ENCODE measurements at places on chromosomes 16 and 17.

DNA sequence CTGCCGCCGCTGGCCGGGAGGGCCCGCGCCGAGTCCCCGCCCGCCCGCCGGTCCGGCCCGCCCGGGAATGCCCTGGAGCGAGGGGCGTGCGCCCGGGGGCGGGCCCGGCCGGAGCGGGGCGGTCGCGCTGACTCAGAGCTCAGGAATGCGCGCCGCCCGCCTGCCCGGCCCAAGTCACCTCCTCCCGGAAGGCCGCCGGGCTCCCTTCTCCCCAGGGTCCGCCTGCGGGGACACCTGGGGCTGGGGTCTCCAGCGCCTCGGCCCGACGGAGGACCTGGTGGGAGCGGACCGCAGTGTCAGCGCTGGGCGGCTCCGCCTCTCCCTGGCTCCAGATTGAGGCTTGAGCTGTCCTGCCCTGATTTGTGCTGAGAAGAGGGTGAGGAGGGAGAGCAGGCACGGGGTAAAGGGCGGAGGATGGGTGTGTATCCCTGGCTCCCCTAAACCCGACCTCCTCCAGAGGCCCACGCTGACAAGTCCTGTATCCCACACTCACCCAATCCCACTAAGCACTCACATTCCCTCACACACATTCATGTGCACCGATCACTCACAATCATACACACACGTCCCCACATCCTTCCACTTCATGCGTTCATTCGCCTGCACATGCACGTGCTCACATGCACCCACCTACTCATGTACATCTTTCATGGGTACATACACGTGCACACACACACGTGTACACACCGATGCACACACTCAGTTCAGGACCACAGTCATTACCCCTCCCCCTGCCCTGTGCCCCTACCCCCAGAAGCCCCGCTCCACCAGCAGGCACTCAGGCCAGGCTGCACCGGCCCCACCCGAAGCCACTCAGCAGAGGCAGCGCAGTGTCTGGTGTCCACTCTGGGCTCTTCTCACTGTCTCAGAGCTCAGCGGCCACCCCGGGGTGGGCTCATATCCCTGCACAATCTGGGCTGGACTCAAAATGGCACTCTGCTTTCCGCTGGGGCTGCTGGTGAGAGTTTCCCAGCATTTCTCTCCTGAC lies at the start of gene RHBDF1:
TSS of gene RHBDF1 (minus strand) at position 71 of the 988 bp plus-strand sequence. CDS start 7,616 bp downstream, outside the sequence.
- DNase-seq = no peak

DNA sequence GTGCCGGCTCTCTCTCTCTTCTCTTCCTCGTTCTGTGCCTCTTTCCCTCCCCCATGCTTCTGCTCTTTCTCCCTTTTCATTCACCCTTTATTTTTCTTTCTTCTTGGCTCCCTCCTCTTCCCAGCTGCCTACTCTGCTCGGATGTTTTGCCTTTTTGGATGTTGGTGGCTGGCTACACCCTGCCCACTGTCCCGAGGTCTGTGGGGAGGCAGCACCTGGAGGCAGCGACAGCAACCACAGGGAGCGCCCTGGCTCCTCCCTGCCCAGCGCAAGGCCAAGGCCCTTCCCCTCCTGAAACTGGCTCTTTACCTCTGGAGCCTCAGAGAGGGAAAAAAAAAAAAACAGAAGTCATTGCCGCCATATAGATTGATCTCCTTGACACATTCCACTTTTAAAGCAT lies 20.0 kb downstream of the CLUAP1 start:
- no peak for DNase-seq

- peak; percentile 78 for DNase-seq
These were observed at the start of gene CHST6 for GRCh38 chr16:75495076-75495674. Gene CHST6, minus strand, starts transcription at chr16:75495441. Its CDS starts 15,613 bp downstream, at chr16:75479828.

GRCh38 chr17:66347661-66348514 lies 45.5 kb downstream of the PRKCA start:
- no peak for DNase-seq

DNA sequence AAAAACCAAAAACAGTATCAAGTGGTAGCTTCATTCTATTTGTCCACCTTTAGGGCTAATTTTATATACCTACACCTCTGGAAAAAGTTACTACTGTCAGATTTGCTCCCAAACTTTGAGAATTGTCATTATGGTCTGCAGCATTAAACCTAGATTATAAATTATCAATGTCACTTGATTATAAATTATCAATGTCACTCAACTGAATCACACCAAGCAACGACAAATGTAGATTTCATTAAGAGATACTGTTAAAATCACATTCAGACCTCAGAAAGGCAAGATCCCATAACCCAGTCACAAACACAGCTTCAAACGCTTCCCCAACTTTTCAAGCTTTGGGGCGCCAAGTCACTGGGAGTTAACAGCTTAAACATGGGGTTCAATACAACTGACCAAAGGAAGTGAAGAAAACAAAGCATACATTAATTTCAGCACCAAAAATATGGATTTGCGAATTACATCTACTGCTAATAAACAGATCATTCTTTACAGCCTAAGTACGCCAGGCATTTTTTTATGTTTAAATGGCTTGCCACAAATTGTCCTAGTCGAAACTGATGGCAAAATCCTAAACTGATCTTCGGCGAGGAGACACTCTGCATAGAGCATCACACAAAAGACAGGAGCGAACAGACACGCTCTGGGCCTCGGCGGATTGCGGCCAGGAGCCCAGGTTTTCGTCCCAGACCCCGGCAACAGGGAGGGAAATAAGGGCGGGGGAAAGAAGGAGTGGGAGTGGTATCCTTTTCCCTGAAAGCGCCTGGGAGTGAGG lies 981 bp downstream of the GLG1 start:
- peak; percentile 37 for DNase-seq

GRCh38 chr17:27609611-27610303 lies 21.2 kb upstream of the LGALS9 start:
- peak; percentile 61 for DNase-seq

DNA sequence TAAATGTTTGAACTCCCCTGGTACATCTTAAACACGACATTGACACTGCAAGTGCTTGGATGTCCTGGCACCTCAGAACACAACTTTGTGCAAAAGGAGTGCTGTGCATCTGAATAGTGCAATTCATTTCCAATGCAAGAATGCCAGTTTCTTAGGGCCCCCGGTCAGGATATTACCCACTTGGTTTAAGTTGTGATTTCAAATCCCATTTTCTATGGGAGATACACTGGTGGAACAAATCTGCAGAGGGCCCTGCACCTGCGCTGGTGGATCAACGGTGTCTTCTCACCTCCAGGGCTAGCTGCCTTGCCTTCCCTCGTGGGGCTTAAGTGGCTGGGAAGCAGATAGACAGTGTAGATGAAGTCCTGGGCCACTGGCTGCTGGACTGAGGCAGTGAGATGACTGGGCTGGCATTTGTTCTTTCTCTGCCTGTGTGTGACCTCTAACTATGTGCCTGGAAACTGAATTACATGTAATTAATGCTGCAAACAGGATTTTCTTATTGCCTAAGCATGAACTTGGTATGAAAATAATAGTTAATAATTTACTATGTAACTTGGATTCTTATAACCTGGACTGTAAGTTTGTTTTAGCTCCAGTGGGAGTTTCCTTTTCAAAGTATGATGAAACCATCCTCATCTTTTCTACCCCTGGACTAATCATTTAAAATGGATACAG lies 20.9 kb downstream of the HAPSTR1 start:
- no peak for DNase-seq

- DNase-seq = no peak
These were observed 30.3 kb downstream of the ATPAF2 start for GRCh38 chr17:18008496-18009268.

DNA sequence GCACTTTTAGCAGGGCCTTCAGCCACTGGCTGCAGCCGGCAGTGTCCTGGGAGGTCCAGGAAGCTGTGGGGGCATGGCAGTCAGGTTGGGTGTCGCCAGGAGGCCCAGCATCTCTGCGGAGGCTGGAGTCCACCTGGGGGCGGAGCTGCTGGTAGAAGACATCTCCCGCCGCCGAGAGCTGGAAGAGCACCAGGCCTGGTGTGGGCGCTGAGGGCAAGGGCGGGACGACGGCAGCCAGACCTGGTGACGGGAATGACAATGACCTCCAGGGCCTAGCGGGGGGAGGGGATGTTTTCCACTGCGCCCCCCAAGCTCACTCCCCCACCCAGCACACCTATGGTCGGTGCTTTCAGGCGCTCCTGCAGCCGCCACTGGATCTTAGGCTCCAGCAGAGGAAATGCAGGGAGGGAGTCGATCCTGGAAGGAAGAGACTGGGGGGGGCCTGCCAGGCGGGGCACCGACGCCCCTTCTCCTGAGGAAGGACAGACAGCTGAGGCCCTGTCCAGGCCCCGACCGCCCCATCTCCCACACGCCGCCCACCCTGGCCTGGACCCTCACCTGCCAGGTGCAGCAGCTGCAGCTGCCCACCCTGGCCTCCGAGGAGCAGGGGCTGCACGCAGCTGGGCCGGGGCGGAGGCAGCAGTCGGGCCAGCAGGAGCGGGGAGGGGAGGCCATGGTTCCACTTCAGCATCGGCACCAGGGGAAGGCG lies 7.1 kb downstream of the TAF1C start:
- DNase-seq = no peak

- DNase-seq = no peak
These were observed 10.2 kb upstream of the FAM83G start for GRCh38 chr17:19014628-19015215.

- no peak for DNase-seq
These were observed 55.7 kb downstream of the OR1D5 start for GRCh38 chr17:3007651-3008121.

DNA sequence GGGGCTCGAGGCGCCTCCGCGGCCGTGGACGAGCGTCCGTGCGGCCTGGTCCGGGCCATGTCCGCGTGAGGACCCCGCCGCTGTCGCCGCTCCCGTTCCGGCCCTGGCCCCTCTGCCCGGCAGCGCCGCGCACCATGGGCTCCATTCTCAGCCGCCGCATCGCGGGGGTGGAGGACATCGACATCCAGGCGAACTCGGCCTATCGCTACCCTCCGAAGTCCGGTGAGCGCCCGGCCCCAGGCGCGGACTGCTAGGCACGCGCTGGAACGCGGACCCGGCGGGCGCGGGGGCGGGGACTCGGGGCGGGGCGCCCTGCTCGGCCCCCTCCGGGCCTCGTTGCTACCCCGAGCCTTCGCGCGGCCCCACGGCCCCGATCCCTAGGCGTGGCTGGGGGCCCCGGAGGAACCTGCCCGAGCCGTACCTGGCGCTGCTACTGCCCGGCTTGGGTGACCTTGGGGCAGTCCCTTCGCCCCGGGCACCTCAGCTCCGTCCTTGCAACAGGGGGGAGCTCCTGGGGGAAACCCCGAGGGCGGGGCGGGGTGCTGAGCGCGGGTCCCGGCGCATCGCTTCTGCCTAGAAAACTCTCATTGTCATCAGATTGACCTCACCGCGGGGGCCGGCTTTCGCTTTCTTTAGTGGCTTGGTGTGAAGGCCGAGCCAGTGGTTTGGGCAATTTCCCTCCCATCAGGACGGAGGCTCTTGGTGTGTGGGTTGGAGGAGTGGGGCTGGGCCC lies 367 bp downstream of the MGRN1 start:
- peak; percentile 14 for DNase-seq

DNA sequence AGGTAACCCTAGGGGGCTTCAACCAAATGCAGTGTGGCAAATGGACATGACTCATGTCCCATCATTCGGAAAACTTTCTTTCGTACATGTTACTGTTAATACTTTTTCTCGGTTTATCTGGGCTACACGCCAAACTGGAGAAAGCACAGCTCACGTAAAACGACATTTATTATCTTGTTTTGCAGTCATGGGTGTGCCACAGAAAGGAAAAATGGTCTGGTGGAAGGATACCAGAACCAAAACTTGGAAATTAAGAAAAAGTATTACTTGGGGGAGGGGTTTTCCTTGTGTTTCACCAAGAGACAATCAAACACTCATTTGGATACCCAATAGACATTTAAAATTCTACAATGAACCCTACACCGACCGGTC lies 23.6 kb downstream of the ALOX15B start:
- no peak for DNase-seq

GRCh38 chr16:64180136-64180900 lies 941.5 kb downstream of the CDH11 start:
- no peak for DNase-seq

DNA sequence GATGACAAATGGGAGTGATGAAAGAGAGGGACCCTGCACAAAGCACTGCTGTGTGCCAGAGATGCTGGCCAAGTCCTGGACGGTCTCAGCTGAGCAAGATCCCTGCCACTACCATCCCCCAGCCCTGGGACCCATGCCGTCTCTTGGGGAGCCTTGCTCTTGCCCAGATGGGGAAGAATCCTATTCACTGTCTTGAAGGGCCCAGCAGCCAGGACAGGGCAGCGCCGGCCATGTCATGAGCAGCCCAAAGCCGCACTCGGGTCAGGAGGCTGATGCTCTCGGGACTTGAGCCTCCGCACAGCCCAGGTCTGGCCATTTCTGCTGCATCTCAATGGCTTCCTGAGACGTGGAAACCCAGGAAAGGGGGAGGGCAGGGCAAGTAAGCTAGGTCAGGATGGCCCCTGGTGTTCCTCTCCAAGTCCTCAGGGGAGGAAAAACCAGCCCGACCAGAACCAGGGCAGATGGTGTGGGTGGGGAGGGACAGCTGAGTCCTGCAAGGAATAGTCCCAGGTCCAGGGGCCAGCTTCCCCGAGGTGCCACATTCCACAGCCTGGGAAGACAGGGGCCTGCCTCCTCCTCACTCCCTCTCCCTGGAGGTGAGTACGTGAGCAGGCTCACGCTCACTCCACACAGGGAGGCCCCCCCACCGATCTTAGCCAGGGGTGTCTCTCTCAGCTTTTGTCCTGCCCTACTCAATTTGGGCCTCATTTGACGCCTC lies 7.8 kb upstream of the KRT19 start:
- no peak for DNase-seq

DNA sequence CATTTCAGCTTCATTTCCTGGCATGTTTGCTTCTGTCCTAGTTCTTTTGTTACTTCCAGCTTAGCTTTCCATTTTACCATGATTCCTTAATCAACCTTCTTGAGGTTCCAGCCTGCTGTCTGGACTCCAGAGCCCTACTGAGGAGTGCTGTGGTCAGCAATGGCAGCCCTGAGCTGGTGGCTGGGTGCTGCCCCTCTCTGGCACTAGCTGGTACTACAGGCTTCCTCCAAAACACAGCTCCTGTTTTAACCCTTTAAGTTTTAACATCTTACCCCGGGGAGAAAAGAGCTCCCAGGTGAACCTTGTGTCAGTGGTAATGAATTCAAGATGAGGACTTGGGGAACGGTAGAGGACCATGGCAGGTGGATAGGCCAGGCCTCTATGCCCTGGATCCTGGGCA lies 395.5 kb downstream of the TMEM114 start:
- DNase-seq = no peak
